ENCODE measurements at places on chromosomes 2 and 18.

DNA sequence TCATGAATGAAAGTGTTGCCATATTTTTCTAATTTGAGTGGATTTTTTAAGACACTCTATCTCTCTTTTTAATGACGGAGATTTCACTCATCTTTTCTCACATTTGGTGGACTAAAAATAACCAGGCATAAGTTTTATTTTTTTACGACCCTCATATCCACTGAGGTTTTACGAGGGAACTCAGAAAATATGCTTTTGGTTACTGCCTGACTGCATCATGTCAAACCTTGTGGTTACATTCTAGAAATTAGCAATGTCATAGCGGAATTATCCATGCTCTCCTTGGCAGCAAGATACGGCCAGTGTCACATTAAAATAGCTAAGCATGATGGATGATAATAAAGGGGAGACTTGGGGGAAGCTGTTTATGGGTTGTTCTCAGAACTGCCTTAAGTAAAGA, 428.6 kb upstream of the FSHR start:
- DNase-seq, result no peak

- no peak for DNase-seq
Measured at GRCh38 chr2:96584017-96584416, 47.5 kb downstream of the ARID5A start.

DNA sequence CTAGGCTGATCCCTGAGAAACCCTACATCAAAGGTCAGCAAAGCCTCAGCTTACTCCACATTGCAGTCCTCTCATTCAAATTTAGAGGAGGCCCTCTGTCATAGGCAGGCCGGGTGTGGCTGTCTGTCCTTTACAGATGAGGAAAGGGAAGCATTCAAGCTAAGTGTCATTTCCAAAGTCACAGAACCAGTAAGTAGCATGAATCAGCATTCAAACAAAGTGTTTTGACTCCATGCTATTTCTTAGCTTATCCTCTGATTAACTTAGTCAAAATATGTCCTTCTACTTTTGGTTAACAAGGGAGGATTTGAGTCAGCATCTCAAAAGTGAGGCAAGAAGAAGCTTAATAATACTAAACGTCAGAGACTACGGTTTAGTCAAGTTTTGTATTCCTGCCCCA, 409.0 kb upstream of the POU3F3 start:
- DNase-seq, result no peak

- no peak for DNase-seq
Measured at GRCh38 chr18:32427084-32427900, 43.4 kb downstream of the GAREM1 start.

GRCh38 chr18:56574861-56575260, 63.5 kb downstream of the TXNL1 start:
- no peak for DNase-seq

Measured in dorsolateral prefrontal cortex (tissue), 122 donors.